ENCODE measurements at places on chromosomes 12 and 14. TPM values are rescaled to one million over a fixed set of nuclear protein-coding genes. Genes with fewer than 3 reads are reported as not detected.

DNA sequence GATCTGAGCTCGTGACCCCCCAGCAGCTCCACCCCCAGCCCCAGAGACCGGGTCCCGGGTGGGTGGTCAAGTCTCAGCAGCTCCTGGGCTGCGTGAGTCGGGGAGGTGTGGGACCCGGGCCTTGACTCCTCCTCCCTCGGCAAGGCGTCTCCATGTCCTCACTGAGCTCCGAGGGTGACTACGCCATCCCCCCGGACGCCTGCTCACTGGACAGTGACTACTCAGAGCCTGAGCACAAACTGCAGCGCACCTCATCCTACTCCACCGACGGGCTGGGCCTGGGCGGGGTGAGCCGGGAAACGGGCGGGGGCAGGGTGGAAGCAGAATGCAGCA, 28.1 kb downstream of the PIGH start:
- DNase-seq = no peak

DNA sequence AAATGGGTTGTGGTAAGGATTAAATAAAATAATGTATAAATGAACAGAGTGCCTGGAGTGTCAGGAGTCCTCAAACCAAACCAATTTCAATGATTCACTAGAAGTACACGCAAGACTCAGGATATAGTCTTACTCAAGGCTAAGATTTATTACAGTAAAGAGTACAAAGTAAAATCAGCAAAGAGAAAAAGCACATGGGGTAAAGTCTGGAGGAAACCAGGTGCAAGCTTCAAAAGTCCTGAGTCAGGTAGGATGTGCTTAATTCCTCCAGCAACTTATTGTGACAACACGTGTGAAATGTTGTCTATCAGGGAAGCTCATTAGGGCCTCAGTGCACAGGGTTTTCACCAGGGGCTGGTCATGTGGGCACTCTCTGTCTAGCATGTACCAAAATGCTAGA, 105.8 kb upstream of the NAP1L1 start:
- DNase-seq = no peak

The MIPOL1 gene
- total RNA-seq = 13.8 TPM

The RD3L gene
- total RNA-seq = not detected

DNA sequence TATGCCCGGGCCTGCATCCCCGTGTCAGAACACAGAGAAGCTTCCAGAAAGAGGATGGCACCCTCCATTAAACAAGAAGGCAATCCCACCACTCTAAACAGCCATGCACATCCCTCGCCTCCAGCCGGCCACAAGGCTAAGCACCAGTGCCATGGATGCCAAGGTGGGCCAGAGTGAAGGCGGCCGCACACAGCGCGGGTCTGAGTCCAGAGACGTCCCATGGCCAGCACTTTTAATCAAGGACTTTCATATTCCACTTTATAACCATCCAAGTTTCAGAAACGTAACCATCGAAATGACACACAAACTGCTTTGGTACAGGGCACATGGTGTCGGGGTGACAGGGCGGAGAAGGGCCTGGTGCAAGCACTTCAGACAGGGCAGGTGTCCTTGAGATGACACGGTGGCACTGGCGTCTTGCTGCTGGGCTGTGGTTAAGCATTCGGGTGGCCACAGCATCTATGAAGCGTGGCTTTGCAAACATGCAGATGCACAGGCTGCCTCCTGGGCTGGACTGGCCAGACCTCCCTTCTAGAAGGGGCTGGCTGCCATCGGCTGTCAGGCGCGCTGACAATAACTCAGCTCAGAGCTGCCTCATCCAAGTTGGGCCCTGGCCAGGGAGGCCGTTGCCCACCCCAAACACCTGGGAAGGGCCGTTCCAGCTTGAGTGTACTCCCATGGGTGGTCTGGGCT, 117.2 kb downstream of the RFLNA start:
- DNase-seq = no peak
